ENCODE measurements at places on chromosomes 2 and 18.

GRCh38 chr2:75573145-75573878 is 12.6 kb upstream of the EVA1A start:
- no peak for DNase-seq

DNA sequence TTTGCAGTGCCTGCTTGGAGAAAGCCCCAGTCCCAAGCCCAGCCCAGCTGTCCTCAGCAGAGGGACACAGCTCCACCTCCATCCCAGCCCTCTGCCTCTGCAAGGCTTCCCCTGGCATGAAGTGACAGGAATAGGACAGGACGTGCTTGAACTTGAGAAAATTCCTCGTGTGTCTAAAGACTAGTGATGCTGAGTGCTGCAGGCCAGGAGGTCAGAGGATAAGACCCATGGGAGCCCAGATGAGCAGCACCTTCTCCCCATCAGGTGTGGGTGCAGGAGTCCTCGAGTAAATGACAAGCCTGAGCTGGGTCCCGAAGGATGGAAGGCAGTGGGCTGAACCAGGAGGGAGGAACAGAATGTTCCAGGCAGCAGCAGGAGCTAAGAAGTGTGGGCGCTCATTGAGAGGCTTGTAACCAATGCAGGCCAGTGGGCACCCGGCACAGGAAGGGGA is 67.8 kb upstream of the UXS1 start:
- no peak for DNase-seq

DNA sequence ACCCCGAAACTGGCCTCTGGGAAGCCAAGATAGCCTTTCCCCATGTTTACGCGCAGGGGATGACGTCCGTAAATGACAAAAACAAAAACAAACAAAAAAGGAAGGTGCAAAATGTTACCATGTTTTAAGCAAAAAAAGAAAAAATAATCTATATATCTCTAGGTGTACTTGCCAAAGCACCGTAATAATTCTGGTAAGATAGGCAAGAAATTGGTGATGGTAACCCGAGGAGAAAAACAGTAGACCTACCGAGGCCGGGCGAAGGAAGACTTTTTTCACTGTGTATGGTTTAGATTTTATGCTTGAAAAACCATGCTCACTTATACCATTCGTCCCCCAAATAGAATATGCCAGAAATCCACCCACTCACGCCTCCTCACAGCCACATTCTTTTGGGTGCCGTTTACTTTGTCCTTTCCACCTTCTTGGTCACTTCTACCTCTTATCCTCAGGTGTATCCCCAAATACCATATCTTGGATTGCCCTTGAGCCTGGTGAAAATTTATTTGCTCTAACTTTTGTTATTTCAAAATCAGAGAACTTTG is 8.0 kb downstream of the GATA6 start:
- DNase-seq = no peak

DNA sequence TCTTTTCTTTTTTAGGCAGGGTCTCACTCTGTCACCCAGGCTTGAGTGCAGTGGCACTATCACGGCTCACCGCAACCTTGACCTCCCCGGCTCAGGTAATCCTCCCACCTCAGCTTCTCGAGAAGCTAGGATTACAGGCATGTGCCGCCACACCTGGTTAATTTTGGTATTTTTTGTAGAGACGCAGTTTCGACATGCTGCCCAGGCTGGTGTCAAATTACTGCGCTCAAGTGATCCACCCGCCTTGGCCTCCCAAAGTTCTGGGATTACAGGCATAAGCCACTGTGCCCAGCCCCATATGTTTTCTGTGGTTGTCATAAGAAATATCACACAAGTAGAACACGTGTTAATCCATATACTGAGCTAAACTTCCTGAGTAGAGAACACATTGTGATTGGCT is 14.6 kb downstream of the ENOSF1 start:
- no peak for DNase-seq

DNA sequence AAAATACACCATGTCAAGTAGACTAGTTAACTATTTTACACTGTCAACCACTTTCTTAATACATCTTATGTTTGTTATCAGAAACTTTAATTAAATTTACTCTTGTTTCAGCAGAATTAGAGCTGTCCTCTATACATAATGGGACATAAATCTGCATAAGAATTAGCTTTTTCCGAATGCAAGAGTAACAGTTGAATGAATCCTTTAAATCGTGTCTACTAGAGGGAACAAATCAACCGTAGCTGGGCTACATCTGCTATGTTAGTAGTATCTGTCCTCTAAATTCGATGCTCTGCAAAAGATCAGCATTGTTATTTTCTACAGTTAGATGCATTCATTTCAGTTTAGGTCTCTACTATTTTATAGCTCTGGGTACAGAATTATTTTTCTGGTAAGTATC is 1090.6 kb downstream of the DPP10 start:
- no peak for DNase-seq

DNA sequence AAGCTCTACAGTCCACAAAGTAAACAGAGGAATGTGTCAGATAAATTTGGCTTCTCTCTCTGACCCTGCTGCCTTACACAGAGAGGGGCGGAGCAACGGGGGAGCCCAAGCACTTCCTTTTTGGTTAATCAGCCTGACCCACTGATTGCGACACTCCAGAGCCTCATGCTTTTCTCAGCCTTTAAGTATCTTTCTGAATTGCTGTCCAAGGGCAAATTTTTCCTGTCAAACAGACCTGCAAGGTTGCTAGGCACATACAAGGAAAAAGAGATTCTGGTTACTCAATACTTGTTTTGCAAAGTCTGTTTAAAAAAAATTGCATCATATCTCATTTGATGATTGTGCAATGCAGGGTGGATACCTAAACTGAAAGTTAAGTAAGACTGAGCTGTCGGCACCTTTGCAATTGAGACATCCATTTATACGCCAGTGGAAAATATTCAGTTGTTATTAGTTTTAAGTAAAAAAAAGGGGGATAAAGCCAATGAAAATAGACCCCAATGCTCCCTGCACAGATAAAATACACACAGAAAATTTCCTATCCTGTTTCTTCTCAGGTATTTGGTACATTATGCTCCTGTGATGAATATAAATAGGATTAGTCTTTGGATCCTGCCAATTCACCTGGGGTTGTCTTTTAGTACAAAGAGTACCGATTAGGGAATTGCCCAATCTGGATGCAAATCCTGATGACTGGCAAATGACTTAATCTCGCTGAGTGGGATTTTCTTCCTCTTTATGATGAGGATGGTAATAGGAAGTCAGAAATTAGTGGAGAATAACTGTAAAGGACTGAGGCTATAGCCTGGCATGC is 260.2 kb upstream of the TRIB2 start:
- DNase-seq = no peak

DNA sequence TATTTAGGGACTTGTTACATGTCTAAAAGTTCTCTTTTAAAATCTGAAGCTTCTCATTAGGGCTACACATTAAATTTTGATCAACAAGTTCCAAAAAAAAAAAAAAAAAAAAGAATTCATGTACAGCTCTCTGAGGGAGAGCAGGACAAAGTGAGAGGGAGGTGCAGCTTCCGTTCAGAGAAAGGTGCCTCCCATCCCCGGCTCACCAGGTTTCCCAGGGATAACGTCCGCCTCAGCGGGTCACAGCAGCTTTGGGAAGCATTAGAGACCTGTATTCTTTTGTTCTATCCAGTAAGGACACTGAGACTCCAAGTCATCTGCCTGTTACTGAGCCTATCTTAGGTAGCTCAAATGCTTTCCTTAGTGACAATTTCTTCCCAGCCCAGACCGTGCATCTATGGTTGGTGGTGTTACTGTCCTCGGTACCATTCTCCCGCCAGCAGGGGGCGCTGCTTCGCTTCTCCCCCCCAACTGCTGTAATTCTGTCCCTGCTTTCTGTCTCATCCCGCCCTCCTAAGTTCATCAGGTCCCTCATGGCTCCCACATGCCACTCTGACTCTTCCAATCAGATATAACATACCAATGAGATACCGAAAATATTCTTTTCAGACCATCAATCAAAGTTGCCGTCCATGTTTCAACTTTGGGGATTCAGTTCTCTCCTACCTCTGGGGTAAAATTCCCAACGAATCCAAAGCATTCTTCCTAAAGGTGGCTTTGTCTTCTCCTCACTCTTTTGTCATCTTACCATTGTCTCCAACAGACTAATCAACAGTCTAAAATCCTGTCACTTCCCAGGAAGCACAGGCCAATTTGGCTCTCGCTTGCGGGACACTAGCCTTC is 466.5 kb downstream of the METTL4 start:
- peak; percentile 43 for DNase-seq

DNA sequence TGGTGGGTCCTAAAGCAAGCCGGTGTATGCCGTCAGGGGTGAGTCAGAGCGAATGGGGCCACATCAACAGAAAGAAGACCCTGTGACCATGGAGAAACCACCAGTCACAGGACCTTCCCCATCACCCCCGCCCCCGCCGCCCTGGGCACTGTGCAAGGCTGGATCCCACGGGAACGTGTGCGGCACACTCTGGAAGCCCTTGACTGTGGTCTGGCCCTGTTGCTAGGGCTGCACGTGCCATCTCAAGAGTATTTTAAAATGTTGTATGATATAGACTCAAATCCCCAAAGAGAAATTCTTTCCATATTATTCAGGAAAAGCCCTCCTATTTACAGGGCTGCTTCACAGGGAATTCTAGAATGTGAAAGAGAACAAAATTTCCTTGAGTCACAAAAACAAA is 174.8 kb downstream of the BCL2 start:
- DNase-seq = no peak

DNA sequence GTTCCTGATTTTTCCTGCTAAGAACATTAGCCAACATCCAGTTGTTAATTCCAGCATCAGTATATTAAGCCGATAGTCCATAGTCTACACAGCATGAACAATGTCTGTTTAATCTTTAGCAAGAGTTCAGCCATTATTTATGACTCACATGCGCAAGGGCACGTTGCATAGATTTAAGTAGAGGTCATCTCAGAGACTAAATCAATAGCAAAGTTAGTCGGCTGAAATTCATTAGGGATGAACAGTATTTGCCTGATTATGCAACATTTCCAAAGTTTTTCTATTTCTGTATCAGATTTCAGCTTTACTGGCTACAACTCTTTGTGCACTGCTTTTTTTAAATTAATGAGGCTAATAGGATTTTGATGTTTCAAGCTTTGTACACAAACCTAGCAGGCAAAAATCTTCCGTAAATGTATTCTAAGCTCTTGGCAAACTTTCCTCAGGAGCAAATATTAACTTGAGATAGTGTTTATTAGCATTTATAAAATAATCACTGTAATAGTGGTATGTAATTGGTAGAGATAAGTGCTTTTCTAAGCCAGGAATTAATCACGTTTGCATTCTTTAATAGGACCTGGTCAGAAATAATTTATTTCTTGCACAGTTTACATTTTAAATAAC is 578.7 kb upstream of the ID2 start:
- DNase-seq = no peak

GRCh38 chr2:151191001-151191400 is 70.7 kb downstream of the RBM43 start:
- no peak for DNase-seq

- no peak for DNase-seq
Observed at GRCh38 chr2:30503695-30504052, 56.6 kb downstream of the LCLAT1 start.

- DNase-seq = no peak
Observed at GRCh38 chr2:149666809-149667320, 79.3 kb upstream of the MMADHC start.

- no peak for DNase-seq
Observed at GRCh38 chr2:231260442-231261208, 62.2 kb downstream of the ARMC9 start.

DNA sequence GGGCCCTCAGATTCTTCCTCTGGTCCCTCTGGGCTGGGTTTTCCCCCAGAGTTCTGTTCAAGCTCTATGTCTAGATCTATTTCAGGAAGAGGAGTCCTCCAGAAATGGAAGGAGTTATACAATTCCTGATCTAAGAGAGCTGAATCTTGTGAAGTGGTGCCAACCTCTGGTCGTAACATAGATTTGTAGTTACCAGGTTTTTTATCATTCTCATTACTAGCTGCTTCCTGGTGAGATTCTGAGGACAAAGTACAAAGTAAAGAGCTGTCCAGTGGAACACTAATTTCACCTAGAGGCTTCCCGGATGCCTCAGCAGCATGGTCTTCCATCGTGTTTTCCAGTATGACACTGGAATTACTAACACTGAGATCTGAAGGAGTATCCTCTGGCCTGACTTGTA is 44.1 kb downstream of the PPP4R1 start:
- no peak for DNase-seq

DNA sequence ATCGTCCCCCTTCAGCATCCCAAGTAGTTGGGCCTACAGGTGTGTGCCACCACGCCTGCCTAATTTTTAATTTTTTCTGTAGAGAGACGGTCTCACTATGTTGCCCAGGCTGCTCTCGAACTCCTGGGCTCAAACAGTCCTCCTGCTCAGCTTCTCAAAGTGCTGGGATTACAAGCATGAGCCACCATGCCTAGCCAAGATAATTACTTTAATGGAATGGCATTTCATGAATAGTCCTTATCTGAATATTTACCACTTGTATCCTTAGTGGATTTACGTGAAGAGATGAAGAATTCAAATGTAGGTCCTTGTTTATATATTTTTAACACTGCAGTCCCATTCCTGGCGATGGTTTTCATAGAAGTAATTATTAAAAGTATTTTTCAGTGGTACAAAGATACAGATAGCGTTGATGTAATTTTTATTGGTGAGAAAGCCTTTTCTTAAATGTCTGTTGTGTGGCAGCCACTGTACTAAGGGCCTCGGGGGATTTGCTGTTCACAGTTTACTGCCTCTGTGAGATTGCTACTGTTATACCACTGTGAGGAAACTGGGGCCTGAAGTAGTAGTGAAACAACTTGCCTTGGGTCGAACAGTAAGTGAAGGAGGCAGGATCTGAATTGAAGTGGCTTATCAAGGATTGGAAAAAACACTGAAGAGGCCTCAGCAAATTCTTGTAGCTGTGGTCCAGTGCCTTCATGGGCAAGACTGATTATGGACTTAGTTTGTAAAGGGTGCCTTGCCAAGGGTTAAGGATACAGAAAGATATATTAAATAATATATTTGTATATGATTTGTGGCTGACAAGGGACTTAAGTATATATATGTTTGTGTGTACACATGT is 151.2 kb downstream of the PRPF40A start:
- DNase-seq = no peak

DNA sequence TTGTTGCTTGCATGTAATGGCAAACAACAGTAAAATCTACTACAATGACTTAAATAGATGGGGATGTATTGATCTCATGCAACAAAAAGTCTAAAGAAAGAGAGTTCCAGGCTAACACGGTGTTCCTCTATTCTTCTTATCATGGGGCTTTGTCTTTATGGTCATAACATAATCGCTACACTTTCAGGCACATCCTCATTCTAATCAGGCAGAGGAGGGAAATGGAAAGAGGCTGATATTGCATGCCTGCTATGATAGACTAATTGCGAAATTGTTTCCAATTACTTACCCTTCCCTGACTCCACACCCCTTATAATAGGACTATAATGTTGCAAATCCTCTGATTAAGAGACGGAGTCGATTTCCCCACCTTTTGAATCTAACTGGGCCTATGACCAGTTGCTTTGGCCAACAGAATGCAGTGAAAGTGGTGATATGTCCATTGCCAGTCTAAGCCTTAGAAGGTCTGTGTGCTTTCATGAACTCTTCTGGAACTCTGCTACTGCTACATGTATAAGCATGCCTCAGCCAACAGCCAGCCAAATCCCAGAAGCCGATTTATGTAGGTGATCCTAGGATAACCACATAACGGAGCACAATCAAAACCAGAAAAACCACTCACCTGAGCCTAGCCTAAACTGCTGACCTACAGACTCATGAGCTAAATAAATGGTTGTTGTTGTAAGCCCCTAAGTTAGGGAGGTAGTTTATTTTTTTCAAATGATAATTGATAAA is 180.3 kb upstream of the TACR1 start:
- DNase-seq = no peak

- DNase-seq = no peak
Observed at GRCh38 chr2:212314680-212315079, 223.9 kb downstream of the ERBB4 start.
